NCI-H1092 (cell line): ENCODE measurements at places on chromosomes 6 and 20.

DNA sequence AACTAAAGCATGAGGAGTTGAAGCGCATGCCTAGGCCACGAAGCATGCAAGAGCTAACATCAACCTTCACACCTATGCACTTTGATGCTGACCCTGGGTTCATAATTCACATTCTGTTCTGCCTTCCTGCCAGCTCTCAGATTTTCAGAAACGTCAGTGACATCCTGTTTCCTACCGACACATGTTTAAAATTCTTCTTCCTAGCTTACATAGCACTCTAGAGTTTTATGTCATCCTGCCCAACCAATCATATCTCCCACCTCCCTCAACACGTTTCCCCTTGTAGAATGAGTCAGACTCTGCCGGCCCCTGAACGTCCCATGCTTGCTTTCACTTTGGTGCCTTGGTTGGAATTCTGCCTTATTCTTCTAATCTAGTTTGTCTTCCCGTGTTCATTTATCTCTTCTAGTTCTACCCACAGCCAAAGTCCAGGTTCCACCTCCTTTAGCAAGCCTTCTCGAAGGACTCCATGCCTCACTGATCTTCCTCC lies 97.2 kb upstream of the MAP7 start:
- no peak for DNase-seq

GRCh38 chr6:116083052-116083451 lies 17.6 kb upstream of the NT5DC1 start:
- DNase-seq: no peak

- no peak for DNase-seq
Measured at GRCh38 chr20:8094850-8095249, 37.2 kb upstream of the PLCB1 start.

GRCh38 chr20:48965189-48965910 lies 43.8 kb downstream of the ARFGEF2 start:
- DNase-seq: no peak

DNA sequence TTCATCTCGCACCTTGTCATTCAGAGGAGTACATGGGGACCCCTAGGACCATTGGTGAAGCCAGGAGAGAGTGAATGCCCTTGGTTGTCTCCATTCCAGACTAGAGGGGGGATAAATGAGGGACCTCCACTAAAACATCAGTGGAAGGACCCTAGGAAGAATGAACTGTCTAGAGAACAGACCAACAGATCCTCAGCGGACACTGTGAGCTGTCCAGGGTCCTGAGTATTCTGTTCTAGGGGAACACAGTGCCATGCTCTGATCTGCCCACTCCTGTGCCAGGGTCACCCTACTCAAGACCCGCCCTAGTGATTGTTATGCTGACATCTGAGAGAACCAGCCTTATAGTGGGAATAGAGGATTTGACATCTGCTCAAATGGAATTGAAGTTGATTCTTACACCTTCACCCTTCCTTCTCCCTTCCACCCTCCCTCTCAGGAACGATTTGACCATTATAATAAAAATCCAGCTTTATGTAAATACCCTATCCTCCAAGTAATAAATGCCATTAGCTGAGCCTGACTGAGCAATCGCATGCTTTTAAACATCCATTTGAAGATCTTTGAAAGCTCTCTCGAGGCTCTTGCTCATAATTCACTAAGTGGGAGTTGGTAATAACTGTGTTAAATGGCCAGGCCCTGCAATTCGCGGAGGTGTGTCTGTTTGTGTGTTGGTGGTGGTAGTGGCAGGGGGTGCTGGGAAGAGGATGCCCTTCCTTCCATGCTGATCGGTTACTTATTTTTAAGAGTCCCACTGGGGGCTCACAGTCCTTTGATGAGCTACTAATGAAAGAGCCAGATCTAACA lies 43.6 kb upstream of the SLC32A1 start:
- DNase-seq: no peak

DNA sequence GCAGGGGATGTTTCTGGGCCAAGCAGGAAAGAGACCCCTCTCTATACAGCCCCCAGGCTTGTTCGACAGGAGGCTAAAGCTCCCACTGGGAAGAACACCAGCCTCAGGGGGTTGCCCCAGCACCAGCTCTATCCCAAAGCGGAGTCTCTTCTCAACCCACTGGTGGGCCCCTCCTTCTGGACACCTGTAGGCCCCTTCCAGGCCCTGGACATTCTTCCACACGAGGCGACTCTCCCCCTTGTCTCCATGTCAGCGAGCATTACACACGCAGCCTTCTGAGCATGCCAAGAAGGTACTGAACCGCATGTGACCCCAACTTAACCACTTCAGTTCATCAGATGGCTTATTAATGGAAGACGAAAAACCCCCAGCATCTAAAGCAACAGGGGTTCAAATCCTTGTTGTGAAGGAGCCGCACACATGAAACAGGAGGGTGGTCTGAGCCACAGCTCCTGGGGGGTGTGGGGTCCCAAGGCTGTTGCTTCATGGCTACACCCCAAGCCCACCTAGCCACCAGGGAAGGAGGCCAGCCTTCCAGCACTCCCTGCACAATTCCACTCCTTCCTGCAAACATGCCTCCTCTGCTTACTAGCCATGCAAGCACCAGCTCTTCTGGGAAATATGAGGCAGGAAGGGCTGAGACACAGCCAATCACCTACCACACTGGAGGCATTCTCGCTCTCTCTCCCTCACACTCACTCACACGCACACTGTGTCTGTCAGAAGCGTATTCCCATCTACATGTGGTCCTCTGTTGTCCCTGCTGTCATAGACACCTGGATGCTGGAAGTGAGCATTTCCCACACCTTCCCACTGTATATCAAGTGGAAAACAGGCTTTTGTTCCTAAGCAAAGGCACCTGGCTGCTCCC lies 104.5 kb downstream of the NOL4L start:
- no peak for DNase-seq

GRCh38 chr20:21266191-21266536 lies 37.0 kb upstream of the XRN2 start:
- DNase-seq: no peak

DNA sequence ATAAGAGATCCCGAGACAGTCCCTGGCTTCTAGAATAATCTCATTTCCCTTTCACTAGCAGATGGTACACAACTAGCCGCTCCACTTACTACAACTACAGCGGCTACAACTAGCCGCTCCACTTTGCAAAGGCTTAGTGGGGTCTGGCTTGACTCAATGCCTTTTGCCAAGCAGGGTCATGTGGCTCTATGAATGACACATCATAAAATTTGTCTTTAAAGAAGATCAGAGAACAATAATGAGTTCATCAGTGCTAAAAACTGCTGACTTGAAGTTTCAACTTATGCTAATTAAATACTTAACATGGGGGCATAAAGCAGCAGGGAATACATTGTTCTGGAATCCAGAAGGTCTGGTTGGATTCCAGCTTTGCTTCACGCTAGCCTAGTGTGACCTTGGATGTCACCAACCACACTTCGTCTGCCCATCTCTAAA lies 2.0 kb upstream of the MICAL1 start:
- DNase-seq: no peak

DNA sequence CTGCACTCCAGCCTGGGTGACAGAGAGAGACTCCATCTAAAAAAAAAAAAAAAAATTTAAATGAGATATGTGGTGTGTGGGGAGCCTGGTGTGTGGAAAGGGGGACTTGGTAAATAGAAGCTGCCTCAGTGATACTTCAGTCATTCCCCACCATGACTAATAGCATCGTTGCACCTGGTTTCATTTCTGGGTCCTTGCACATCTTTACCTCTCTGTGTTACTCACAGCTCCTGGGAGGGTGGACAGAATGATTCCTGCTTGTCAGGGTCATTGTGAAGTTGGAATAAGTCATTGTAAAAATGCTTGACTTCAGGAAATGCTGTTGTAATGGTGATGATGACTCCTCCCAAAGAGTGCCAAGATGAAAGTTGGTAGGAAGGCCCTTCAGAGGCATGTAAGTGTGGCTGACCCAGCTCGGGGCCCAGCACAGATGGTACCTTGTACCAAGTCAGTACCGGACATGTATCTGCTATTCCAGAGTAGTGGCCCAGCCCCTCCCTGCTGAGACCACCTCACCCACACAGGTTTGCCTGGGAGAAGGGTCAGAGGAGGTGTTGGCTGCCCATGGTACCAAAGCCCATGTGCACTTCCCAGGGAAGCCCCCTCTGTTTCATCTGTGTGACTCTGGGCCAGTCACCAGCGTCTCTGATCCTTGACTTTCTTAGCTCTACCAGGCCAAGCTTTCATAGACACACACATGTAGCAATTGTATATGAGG lies 48.4 kb downstream of the PLAGL2 start:
- DNase-seq: no peak

- no peak for DNase-seq
Measured at GRCh38 chr6:139008117-139008516, 20.1 kb upstream of the REPS1 start.

DNA sequence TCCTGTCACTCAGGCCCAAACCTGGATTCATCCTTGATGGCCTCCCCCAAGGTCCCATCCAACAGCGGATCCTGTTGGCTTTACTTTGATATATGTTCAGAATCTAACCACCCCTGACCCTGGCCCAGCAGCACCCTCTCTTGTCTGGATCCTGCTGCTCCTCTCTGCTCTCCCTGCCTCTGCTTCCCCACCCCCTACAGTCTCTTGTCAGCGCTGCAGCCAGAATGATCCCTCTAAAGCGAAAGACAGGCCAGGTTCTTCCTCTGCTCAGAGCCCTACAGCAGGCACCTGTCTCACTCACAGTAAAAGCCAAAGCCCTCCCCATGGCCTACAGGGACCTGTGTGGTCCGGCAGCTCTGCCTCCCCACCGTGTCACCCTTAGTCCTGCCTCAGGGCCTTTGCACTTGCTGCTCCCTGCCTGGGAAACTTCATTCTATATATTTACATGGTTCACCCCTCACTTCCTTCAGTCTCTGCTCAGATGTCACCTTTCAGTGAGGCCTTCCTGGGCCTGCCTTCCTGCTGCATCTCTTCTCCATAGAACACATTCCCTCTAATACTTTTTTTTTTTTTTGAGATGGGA lies 37.4 kb upstream of the KCNB1 start:
- no peak for DNase-seq

DNA sequence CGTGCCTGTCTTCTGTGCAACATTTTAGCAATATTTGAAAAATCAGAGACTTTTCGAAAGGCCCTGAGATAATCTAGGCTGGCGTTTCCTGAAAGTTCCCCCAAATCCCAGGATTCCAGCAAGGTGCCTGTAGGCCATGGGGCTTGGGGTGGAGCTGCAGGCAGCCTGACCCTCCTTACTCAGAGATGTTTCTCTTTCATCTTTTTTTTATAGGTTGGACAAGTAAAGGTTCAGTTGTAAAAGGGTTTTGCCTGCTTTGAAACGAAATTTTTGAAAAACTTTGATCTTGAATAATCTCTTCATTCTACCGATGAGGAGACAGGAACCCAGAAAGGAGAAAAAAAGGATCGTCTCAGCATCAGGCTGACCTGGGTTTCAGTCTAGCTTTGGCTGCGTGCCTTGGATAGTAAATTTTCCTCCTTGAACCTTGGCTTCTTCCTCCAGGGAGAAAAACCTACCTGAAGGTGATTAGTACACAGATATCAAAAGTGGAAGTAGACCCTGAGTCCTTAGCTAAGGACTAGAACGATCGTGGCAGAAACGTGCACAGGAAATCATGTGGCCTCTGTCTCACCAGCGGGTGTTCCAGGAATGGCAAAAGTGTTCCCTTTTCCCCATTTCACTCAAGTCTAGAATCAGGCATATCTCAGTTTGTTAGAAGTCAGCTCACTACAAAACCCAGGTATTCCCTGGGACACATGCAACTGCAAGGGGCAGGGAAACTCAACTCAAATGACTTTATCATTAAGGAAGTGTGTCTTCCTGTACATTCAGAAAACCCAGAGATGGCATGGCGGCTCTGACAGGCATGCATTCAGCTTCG lies 128.2 kb upstream of the PTPN1 start:
- DNase-seq: no peak

GRCh38 chr6:160042014-160042773 lies 73.3 kb downstream of the IGF2R start:
- no peak for DNase-seq

GRCh38 chr6:110322151-110322873 lies 35.8 kb downstream of the METTL24 start:
- DNase-seq: no peak

- no peak for DNase-seq
Measured at GRCh38 chr20:33119725-33120720, 40.6 kb downstream of the BPIFB4 start.

DNA sequence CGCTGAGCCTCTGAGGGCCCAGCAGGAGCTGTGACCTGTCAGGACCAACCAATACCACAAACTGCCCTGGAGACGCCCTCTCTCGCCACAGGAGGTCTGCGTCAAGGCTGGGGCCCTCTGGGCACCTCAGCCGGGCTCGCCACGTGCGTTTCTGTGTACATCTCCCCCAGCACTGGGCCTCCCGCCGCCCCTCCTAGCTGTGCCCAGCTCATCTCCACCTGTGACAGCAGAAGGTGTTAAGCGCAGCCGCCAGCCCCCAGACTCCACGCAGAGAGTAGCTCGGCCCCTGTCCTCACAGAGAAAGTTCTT lies 91.4 kb downstream of the TAF4 start:
- DNase-seq: no peak

DNA sequence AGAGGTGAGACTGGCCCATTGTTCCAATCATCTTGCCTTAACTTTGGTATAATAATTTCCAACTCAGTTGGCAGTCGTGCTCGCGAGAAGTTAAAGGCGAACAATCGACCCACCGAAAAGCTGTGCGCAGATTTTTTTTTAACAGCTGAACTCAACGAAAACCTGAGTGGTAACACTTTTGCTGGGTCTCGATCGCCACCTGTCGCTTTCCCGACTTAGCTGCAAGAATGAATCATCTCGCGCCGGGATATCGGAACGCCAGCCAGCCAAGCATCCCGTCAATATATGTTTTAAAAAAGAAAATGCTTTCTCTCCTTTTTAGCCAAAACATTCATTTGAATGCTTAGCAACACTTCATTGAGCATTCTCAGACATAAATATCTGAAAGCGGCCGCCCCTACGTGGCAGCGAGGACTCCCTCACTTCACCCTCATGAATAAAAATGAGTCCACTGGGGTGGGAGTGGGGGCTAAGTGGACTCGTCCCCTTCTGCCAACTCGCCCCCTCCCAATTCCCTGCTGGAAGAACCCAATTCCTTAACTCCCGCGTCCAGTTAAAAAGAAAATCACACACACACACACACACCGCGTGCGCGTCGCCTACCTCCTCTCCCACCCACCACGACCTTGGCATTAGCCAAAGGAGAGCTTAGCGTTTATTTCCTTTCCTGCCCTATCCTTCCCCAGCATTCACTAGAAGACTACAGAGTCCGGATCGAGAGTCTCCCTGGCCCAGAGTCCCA lies 1.5 kb downstream of the COL12A1 start:
- peak; percentile 66 for DNase-seq

- no peak for DNase-seq
Measured at GRCh38 chr6:30495993-30496392, 6.7 kb downstream of the HLA-E start.

DNA sequence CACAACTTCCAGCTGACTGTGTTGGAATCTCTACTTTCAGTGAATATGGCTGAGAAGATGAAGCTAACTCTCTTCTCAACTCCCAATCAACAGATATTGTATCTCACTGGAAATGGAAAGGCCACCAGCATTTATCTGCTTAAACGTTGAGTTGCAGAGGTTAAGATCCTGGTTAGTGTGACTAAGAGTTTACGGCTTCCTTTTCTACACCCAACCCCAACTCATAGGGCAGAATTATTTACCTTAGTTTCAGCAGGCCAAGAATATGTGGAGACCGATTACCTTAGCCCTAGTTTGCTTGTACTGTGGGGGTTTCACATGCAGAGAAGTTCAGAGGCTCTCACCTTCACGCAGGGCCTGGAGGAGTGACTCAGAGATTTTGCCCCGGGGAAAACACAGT lies 1026.6 kb downstream of the EYS start:
- DNase-seq: no peak
